ENCODE measurements at places on chromosomes 4 and X.

DNA sequence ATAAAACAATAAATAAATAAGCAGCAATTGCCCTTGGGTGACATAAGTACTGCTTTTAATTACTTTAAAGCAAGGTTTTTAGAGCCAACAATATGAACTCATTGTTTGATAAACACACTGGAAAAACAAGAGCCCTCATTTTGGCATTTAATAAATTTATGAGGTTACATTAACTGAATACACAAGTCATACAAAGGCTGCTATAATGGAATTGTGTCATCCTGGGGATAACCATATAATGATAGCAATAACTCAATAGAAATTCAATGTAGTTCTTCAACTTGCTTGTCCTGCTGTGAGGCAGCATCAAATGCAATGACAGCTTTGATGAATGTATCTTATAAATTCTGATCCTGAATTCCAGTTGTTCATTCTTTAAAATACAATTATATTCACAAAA, 1512.5 kb downstream of the STIM2 start:
- no peak for DNase-seq

- DNase-seq = no peak
Observed at GRCh38 chrX:52556741-52557140, 39.9 kb upstream of the XAGE1B start.

DNA sequence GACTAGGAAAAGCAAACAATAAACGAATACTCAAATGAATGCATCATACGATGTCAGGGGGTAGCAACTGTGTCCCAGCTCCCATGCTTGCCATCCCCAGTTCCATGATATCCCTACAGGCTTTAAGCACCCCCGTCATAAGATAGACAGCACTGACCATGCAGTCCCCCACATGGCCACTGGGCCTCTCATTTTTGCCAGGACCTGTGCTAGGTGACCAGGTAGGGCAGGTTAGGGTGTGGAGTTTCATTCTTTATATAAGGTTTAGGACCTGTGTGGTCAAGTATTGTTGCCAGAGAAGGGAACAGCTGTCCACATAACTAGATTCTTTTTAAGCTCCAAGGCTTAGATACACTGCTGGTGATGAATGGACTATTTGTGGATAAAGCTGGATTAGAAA, 9.7 kb downstream of the PPEF2 start:
- peak; percentile 50 for DNase-seq

GRCh38 chr4:185738038-185738552, 73.9 kb downstream of the SORBS2 start:
- DNase-seq = no peak

GRCh38 chrX:101759000-101759399, 99.3 kb upstream of the ARMCX2 start:
- no peak for DNase-seq

- no peak for DNase-seq
Observed at GRCh38 chr4:104868533-104868932, 278.1 kb upstream of the TET2 start.

GRCh38 chrX:6159468-6159867, 69.2 kb downstream of the NLGN4X start:
- no peak for DNase-seq

GRCh38 chr4:127505203-127505602, 127.6 kb upstream of the INTU start:
- DNase-seq = no peak

DNA sequence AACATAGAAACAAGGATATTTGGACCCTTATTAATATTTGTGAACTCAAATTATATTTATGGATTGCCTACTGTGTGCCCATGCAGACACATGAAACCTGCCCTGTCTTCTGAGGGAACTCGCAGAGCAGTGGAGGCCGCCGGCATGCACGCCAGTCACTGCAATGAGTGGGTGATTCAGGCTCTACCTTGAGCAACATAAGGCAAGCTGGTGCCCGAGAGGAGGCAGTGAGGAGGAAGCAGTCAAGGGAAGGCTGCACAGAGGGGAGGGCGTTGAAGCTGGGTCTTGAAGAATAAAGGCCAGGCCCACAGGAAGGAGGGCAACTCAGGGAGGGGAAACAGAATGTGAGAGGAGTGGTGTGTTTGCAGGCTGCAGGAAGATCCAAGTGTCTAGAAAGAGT, 52.8 kb downstream of the PPEF2 start:
- no peak for DNase-seq

DNA sequence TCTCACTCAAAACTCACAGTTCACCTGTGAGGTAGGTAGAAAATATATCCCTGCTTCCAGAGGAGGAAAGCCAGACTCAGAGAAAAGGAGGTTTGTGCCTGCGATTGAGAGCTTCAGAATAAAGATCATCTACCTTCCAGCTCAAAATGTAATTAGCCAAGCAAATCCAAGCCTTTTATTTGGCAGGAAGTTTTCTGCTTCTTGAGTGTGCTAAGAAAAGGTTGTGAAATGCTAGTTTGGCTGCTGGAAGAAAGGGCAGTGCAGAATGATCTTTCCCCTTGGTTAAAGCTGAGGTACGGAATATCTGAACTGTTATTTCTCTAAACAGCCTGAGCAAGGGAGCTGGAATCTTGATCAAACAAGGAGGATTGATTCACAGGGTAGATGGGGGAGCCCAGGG, 59.7 kb upstream of the VCX3B start:
- DNase-seq = no peak

- DNase-seq = no peak
Observed at GRCh38 chrX:138917781-138918180, 206.3 kb upstream of the FGF13 start.

DNA sequence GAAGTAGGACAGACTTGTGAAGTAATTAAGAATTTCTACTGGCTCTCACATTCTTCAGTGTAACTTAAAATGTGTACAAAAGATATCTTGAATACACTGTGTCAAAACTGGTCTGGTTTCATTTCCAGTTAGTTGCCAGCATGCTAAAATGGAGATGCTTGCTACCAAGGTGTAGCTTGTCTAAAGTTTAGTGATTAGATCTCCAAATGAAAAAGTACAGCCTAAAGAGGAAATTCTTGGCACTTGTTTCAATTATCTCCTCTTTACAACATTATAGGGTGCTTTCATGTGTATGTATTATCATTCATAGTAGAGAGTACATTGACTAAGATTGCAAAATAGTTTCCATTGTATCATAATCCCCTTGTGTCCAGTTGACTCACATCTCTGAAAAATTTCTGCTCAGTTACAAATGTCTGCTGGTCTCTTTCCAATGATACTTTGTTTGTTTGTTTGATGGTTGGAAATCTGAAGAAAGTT, 97.3 kb upstream of the SPRY1 start:
- DNase-seq = no peak

DNA sequence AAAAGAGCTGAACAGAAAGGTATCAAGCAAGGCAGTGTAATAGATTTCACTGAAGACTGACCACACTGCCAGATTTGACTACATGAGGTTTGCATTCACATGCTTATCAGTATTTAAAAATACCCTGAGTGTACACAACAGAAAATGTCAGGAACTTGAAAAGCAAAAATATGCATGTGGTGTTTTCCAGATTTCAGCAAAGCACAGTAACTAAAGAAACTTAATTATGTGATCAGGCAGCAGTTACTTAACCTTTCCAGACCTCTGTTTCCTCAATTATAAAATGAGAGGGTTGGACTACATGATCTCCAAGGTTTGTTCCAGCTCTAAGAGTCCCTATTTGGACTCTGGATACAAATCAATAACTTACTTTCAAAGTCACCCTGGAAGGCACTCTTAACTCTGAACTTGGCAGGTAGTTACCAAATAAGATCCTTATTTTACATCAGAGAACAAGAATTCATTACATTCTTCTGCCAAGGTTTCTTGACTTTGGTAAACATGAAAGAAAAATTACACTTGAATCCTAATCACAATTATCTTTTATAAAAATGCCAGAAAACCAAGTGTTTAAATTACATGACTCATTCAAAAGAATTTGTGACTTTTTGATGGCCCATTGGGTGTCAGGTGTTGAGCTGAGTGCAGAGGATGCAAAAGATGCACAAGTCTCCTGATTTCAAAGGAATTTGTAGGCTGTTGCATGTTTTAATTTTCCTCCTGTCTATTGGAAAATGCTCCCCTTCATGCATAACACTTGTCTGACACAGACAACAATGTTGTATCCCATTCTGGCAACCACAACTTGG, 241.6 kb downstream of the MGST2 start:
- DNase-seq = no peak

- peak; percentile 43 for DNase-seq
Observed at GRCh38 chr4:174222266-174222872, 61.1 kb downstream of the FBXO8 start.

DNA sequence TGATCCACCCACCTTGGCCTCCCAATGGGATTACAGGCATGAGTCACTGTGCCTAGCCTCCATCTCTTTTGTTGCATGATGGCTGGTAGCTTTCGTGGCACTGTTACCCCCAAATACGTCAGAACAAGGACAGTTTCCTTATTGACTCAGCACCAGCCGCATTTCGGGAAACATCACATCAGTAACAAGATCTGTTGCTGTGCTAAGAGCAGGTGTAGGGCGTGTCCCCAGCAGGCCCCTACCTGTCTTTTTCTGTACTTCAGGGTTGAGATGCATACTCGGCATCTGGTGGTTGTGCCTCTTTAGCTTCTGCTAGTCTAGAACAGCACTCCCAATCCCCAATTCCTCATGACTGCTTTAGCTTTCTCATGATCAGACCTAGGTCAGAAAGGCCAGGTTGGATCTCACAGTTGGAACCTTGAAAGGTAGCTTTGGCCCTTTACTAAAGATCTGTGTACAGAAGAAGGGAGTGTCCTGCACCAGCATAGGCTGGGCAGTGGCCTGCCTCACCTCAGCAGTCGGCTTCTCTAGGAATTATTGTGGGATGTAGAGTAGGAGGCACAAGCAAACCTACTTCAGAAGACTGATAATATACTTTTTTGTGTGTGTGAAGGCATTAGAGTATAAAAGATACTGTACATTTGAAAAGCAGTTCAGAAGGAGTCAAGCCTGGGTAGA, 36.8 kb downstream of the NSD2 start:
- DNase-seq = no peak

GRCh38 chrX:69182818-69183380, 17.6 kb upstream of the PJA1 start:
- no peak for DNase-seq

DNA sequence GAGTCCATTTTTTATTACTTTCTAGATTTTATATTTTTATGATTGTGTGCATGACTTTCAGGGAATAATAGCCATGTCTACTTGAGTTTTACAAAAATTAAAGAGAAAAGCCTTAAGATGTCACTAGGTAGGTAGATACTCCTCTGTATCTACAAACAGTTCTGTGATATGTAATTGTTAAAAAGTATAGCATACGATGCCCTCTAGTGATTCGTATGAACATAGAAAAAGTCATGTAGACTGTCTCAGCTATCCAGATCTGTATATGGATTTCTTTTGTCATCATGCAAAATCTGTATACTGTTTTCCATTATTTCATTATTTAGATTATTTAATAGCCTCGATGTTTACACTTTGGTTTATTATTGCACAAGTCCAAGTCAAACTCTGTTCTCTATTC, 856.6 kb downstream of the CENPC start:
- DNase-seq = peak; percentile 19

DNA sequence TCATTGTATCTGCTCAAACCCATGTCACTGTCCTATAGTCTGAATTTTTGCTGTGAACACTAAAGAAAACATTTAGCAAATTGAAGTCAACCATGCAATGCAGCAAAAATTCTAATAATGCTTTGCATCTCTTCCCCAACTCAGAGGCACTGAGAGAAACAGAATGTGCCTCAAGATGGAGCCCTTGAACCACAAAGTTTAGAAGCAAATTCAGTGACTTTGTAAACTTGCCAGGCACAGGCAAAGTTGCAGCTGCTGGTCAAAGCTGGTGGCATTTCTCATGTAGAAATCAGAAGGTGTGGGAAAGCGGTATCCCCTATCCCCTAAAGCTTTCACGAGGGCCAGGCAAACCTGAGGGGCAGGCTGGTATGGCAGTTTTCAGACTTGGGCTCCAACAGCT, 121.7 kb upstream of the DIPK2B start:
- no peak for DNase-seq

DNA sequence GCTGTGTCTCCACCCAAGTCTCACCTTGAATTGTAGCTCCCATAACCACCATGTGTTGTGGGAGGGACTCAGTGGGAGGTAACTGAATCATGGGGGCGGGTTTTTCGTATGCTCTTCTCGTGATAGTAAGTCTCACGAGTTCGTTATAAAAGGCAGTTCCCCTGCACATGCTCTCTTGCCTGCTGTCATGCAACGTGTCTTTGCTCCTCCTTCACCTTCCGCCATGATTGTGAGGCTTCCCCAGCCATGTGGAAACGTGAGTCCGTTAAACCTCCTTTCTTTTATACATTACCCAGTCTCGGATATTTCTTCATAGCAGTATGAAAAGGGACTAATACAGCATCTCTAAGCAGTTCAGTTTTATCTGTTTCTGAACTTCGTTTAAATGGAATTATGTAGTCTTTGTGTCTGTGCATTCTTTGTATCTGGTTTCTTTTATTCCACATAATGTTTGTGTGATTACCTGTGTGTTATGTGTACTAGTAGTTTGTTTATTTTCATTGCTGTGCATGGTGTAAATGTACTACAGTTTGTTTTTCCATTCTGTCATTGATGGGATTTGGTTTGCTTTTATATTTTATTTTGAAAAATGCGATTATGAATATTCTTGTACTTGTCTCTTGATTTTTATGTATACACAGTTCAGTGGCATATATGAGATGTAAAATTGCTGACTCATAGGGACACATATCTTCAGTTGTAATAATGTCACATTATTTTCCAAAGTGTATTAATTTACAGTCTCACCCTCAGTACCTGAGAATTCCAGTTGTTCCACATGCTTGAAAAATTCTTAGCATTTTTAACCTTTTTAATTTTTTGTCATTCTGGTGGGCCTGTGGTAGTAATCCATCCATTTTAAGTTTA, 304.9 kb downstream of the GBA3 start:
- no peak for DNase-seq

- DNase-seq = no peak
Observed at GRCh38 chrX:22339459-22339858, 66.7 kb downstream of the CBLL2 start.

- DNase-seq = no peak
Observed at GRCh38 chr4:184007891-184008290, 102.8 kb downstream of the STOX2 start.

DNA sequence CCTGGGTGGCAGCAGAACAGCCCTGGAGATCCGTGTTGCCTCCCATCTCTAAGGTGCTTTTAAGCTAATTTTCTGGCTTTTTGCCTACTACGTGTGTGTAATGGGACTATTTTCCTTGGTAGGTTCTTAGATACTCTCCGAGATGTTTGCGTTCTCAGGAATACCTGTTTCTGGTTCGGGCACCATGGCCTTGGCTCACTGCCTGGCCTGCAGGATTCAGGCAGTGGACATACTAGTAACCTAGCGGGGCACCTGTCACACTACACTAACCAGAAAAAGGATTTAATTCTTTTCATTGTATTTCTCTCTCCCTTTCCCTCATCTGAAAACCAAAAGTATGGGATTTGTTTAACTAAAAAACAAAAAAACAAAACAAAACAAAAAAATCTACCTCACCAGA, 29.2 kb downstream of the FHIP1A start:
- no peak for DNase-seq

GRCh38 chr4:18463987-18464559, 442.5 kb upstream of the LCORL start:
- no peak for DNase-seq

- no peak for DNase-seq
Observed at GRCh38 chrX:20147561-20147960, 5.9 kb upstream of the EIF1AX start.
